ENCODE measurements at places on chromosomes 7 and 10.

- no peak for DNase-seq
These were observed 312.2 kb upstream of the ADARB2 start for GRCh38 chr10:2049560-2049959.

- no peak for DNase-seq
These were observed 47.3 kb upstream of the TECTB start for GRCh38 chr10:112235920-112236319.

DNA sequence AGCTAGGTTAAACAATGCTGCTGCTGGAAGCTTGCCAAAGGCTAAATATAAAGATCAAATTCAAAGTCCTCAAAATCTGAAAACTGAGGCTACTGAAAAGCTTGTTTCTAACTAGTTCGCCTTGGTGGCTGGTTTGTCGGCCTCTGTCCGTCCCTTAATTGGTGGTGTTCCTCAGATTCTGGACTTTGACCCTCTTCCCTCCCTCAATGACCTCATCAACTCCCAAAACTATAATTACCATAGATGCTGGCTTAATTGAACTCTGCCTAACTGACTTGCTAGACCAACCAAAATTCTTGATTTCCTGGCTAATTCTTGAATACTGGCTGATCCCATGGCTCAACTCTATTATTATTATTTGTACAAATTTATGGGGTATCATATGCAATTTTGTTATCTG lies 15.6 kb downstream of the ARHGAP21 start:
- DNase-seq: no peak

GRCh38 chr10:124484031-124484430 lies 22.4 kb downstream of the LHPP start:
- no peak for DNase-seq

GRCh38 chr10:79244068-79244442 lies 103.2 kb upstream of the PPIF start:
- no peak for DNase-seq

- DNase-seq: no peak
These were observed 199.2 kb downstream of the JCAD start for GRCh38 chr10:29860166-29860565.

DNA sequence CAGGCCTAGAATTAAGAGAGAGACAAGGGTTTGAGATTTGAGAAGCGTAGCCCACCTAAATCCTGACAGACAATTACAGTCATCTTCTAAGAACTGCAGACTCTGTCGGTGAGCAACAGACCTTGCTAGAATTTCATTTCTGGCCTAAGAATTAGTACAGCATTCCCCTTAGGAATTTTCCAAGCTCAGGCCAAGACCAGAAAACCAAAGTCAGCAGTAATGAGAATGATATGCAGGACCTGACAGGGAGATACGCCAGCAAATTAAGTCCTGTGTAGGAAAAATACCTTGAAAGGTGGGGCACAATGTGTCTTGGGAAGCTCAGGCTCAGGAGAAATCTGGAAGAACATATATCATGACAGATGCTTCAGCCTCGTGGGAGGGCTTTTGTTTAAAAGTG lies 52.7 kb upstream of the HERPUD2 start:
- no peak for DNase-seq

- no peak for DNase-seq
These were observed 64.0 kb downstream of the CTBP2 start for GRCh38 chr10:125096371-125096770.

GRCh38 chr10:10489805-10490571 lies 527.7 kb upstream of the CELF2 start:
- DNase-seq: no peak

DNA sequence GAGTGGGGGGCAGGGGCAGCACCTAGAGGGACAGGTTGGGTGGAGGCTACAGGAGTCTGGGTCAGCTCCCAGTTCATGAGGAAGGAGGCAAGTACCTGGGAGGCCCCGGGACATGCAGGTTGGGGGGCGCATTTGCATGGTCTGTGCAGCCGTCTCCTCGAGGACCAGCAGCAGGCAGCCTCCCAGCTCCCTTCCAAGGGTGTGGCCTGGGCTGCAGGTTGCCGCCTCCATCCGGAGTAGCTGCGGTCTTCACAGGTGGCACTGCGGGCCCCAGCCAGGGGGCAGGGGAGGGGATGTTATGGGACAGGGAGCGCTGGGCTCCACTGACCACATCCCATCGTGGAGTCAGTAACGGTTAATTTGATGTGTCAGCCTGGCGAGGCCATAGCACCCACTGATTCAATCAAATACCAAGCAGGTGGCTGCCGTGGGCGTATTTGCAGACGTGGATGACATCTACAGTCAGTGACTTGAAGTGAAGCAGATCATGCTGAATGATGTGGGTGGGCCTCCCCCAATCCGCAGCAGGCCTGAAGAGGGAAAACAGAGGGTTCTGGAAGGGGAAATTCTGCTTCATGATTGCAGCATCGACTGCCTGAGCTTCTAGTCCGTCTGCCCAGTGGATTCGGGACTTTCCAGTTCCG lies 81.6 kb downstream of the PRKAG2 start:
- peak; percentile 4 for DNase-seq

DNA sequence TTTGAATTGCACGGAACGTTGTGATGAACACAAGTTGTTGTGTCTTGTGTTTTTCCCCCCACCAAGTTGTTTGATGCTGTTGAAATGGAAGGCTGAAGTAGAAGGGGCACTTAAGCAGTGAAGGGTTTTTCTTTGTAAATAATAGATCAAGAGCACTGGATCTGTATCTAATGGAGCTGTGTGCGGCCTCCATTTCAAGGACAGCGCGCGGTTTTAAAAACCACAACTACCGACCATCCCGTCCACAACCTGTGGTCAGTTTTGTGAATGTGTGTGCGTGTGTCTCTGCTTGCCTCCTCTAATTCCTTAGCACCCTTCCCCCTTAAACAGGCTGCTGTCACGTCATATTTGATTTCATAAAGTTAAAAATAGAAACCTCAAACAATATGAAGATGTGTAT lies 165.5 kb downstream of the TCF7L2 start:
- no peak for DNase-seq

GRCh38 chr7:105589356-105590077 lies 8.2 kb upstream of the EFCAB10 start:
- DNase-seq: peak; percentile 14

DNA sequence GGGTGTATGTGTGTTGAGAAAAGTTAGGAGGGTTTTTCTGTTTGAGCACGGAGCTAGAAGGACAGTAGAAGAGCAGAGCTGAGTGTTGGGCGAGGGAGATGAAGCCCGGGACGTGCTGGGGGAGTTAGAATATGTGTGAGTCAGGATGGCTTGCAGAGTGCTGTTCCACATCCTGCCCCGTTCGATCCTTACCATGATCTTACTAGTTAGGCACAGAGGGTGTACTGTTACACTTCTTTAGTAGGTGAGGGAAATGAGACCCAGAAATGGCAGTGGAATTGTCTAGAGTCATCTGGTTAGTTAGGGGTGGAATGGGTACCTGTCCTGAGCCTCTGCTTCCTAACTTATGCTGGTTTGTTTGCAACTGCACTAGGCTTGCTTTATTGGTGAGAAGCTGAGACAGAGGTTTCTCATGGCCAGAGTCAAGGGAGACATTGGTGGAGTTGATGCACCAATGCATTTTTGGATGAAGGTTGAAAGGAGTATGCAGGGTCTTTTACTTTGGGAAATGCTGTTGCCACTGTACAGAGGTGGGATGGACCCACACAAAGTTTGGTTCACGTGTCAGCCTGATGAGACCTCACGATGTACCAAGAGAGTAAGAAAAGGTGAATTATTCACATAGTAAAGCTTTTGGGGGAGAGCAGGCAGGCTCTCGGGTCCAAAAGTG lies 42.4 kb downstream of the CCNY start:
- DNase-seq: no peak

All from stimulated activated CD4-positive, alpha-beta T cell treated with anti-CD3 and anti-CD28 coated beads, TNF-alpha, amount 100 ng/mL, for 1 hour (primary cell).